ENCODE measurements at places on chromosomes 16 and 17.

GRCh38 chr16:2090777-2091546 lies 43.2 kb downstream of the TSC2 start:
- no peak for ATAC-seq

GRCh38 chr16:1088295-1089170 lies 7.5 kb downstream of the C1QTNF8 start:
- ATAC-seq, result peak; percentile 38

DNA sequence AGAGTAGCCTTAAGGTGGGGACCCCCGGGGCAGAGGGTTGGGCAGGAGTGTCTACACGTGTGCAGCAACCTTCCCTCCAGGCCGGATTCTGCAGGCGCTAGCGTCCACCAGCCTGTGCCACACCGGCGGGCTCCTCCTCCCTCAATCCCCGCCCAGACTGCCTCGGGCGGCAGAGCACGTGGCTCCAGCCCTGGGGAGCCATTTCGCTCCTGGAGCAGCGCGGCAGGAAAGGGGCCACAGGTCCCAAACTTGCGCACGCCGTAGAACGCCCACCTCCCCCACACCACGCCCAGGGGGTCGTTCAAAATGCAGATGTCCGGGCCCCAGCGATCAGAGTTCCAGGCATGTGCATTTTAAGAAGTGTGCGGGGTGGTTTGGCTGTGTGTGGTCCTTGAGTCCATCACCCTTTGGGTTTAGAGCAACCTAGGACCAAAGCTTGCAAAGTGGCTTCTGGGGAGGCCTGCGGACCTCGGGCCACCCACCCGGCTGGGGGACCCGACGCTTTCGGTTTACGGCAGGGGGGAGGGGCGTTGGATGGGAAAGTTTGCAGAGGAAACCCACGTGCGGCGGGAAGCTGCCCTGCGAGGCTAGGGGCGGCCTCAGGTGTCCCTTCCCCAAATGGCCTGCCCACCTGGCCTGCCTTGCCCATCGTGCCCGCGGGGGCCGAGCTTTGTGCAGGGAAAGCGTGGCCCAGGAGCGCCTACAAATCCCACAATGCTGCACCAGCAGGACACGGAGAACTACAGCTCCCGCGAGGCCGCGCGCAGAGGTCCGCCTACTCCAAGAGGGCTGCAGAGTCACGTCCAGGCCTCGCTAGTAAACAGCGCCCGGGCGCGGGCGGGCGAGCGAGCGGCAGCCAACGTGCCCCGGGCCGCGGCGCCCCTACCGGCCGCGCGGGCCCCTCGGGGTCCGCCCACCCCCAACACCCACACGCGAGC lies 1.4 kb downstream of the TFAP4 start:
- ATAC-seq, result peak; percentile 90

DNA sequence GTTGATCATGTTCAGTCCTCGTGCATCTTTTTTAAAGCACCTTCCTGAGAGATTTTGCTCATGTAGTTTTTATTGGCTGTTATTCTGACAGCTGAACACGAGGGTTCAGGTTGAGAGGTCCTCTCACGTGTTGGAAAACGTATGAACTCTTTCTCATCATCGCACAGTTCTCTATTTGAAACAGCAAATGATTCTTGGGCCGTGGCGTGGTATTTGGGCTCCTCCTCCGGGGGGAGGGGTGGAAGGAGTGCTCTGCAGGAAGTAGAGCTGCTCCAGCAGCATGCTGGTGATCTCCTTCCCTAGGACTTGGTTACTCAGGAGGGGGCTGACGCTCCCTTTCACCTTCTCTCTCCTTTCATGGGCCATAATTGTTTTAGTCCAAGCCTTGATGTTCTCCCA lies 70.4 kb downstream of the KSR1 start:
- ATAC-seq, result no peak

DNA sequence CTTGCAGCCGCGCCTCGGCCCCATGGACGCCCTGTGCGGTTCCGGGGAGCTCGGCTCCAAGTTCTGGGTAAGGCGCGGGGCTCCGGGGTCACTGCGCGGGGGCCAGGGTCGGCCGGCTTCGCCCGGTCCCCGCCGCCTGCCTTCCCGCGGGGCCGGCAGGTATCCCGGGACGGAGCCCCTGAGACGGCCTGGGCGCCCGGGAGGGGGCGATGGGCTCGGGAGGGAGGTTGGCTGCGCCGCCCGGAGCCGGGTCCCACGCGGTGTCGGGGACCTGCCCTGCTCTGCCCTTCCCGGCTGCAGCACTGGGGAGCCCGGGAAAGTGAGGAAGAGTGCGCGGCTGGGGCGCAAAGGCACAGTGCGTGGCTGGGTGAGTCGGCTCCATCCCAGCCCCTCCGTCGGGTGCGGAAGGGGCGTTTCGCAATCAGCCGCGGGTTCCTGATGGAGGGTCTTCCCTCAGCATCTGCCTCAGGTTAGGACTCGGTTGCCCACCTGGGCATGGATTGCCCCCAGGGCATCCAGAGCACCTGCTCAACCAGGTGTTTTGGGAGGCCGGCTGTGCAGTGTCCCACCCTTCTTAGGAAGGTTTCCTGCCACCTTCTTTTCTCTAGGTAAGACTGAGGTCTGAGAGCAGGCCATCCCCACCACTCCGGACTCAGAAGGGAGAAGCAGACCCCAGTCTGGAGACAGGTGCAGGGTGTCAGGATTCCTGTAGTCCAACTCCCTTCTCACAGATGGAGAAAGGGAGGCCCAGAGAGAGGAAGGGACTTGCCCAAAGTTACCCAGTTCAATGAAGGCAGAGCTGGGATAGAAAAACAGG lies 442 bp downstream of the ABCC3 start:
- ATAC-seq, result peak; percentile 0

DNA sequence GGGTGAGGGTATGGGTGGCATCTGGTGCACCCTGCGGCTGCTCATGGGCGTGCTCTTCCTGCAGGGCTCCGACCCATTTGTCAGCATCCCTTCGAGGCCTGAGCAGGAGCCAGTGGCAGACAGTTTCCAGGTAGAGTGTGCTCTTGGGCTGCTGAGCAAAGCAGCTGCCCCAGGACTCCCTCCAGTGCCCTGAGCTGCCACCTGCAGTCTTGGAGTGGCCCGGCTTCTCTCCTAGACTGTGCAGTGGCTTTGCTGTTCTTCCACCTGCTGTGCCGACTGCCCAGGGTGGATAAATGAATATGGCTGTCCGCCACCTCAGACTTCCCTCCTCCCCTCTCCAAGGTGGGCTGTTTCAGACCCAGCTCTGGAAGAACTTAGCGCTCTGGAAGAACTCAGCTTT lies 10.8 kb upstream of the JPT2 start:
- ATAC-seq, result no peak

GRCh38 chr16:71912534-71913275 lies 17.4 kb downstream of the IST1 start:
- ATAC-seq, result no peak

- ATAC-seq, result no peak
Observed at GRCh38 chr17:79332011-79332554, 257.5 kb downstream of the ENGASE start.

DNA sequence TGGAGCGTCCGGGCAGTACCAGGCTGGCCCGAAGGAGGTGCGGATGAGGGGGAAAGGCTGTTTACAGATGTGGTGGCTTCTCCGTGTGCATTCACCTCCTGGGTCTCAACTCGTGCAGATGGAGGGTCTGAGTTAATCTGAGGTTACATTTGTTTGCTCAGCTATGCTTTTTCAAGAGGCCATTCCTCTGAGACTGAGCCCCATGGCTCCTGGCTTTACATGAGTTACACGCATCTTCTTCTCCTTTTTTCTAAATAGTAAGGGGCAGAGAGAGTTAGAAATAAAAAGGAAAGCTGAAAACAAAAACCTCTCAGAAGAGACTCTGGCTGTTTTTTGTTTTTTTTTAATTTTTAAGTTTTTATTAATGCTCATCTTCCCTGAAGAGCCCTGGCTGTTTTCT lies 29.0 kb downstream of the IRF8 start:
- no peak for ATAC-seq

DNA sequence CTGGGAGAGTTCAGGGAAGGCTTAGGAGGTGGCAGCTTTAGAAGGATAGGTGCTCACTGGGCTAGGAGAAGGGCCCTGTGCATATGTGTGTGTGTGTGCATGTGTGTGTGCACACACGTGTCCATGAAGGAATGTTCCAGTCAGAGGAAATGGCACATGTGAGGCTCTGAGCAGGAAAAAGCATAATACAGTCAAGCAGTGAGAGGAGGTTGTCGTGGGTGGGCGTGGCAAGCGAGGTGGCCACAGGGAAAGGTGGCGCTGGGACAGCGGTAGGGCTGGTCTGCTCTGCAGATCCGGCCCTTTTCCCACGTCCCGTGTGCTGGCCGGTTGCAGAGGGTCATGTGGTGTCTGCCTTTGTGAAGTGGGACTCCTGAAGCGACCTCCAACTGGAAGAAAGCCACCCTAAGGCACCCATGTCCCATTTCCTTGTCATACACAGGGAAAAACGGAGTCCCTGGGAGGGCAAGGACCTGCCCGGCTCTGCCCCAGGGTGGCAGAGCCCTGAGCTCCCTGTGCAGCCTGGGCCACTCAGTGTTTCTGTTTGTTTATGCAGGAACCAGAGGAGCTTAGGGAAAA lies 40.1 kb downstream of the NT5M start:
- ATAC-seq, result no peak

All from SK-N-SH treated with all-trans-retinoic acid at 6 μM for 48 hours (cell line).